ENCODE measurements at places on chromosomes 16 and 17.

DNA sequence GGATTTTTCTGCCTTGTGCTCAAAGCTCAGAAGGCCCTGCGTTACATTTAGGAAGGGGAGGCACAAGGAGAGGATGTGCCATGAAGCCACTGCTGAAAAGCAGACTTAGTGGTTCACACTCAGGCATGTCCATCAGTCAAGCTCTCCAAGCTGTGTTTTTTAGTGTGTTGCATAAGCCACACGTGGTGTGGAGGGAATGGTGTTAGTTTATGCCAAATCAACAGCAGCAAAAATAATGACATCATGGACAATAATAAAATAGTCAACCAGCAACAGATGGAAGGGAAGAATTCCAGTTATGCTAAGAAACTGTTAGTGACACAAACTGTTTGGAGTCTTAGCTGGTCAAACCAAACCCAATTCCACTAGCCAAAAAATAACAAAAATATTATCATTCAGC, 438.3 kb downstream of the NPIPA7 start:
- DNase-seq, result no peak

DNA sequence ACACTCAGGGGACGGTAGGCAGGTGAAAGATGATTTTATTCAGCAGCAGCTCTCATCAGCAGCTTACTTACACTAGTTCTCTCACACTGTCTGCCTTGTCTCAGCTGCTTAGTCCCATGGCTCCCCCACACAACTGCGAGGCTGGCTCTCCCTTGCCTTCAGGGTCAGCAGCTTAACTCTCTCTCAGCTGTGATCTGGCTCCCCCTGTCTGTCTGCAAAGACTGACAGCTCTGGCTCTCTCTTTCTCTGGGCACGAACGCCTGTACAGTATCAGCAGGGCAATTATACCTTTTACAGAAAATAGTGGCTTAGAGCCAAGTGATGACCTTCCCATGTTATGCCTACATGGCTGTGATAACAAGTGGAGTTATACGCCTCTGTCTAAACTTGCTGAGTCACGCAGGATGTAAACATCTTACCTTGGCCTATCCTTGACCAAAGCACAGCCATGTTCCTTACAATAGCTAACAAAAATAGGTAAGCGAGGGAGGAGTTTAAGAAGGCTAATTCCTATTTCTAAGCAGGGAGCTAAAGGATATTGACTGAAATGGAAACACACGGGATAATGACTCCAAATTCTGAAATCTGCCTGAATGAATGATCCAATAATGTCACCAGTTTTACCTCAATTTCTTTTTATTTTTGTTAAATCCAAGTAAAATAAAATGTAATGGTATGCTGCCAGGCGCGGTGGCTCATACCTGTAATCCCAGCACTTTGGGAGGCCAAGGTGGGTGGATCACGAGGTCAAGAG, 1.1 kb upstream of the NDUFAB1 start:
- DNase-seq, result no peak

GRCh38 chr17:74748279-74748528, 224 bp upstream of the NHERF1 start:
- DNase-seq, result no peak

DNA sequence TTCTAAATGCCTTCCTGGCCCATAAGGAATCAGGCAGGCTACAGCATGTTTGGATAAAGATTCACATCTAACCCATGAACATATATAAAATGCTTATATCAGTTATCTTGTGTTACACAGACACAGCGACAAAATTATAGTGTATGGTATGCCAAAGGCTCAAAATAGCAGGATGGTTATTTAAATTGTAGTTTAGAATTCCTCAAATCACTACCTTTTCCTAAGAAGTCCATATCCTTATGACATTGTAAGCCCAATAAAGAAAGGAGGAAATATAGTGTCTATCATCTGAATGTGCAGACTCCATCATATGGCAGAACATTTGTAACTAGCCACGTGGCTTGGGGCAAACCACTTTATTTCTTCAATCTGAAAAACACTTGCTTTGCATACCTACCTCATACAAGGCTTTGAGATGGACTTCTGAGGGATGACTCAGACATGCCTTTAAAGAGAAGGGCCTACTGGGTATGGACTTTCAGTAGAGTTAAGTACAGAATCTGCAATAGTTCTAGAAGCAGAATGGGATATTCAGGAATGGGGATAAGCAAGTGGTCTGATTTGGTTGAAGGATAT, 12.1 kb upstream of the DHX8 start:
- no peak for DNase-seq

- no peak for DNase-seq
Observed at GRCh38 chr17:55238931-55239297, 25.8 kb upstream of the HLF start.

DNA sequence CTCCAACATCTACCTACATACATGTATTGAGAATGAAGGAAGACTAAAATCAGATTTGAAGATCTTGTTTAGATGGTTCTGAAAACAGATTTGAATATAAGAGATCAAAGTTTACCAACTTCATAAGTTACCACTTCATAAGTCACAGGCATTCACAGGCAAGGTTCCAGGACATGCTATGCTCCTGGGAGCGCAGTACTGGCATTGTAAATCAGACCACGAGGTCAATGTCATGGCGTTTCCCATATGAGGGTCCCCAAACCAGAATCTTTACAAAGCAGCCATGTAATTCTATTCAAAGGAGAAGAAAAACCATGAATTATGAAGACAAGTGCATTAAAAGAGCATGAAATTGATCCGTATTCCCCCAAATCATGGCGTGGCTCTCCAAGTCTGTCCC, 3.0 kb downstream of the CDH11 start:
- no peak for DNase-seq

- DNase-seq, result no peak
Observed at GRCh38 chr16:74165566-74166080, 131.0 kb upstream of the PSMD7 start.
